ENCODE measurements at places on chromosomes 5 and 9.

- DNase-seq, result no peak
Measured at GRCh38 chr5:109350537-109351270, 59.1 kb downstream of the PJA2 start.

DNA sequence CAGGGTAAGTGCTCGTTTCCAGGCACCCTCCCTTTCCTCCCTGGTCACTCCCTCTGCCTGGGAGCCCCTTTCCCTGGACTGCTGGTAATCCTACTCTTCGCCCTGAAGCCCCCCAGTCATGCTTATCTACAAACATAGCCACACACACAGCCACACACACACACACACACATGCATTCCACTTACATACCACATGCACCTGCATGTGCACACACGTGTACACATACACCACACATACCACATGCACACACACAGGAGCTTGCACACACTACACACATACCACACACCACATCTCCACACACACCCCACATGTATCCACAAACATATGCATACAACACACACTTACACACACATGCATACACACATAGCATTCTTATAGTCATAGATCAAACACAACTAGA, 358.5 kb downstream of the GADD45G start:
- DNase-seq, result no peak

- peak; percentile 99 for DNase-seq
Measured at GRCh38 chr9:129225815-129226214, 47.8 kb upstream of the IER5L start.

- DNase-seq, result no peak
Measured at GRCh38 chr5:115472271-115473025, 72.1 kb downstream of the FEM1C start.

GRCh38 chr9:137409515-137409914, 13.4 kb downstream of the EXD3 start:
- DNase-seq, result no peak

Measured in NCI-H226 (cell line).